Panc1 (cell line): ENCODE measurements at places on chromosomes 3 and 15. TPM values are rescaled to one million over a fixed set of nuclear protein-coding genes. Genes with fewer than 3 reads are reported as not detected.

- no peaks in the 10 kb centered on the region for H3K36me3 ChIP-seq
- no peak overlapping the region for H3K4me3 ChIP-seq
- no peaks in the 10 kb centered on the region for H3K4me1 ChIP-seq
- H3K27ac ChIP-seq = no peak overlapping the region
- DNase-seq = no peak
These were observed 298.3 kb upstream of the NR2E3 start for GRCh38 chr15:71511796-71512681.

The SPRED1 gene
- 29.6 TPM for total RNA-seq

DNA sequence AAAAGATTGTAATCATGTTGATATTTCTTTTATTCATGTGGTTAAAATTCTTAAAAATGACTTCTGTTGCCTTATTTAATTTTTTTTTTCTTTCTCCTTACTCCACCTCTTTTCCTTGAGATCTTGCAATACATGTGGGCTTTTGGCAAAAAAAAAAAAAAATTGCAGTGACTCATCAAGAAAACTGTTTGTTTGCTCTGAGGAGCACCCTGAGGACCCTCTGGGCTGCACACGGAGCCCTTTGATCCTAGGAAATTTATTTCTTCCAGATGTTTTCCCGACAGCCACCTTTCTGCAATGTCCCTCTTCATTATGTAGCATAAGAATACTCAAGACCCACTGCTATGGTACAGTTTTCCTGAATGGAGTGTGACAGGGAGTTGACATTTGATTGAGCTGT, 371.7 kb downstream of the ZBTB20 start:
- H3K4me3 ChIP-seq = no peak overlapping the region
- H3K27ac ChIP-seq = no peak overlapping the region
- no peaks in the 10 kb centered on the region for H3K36me3 ChIP-seq
- no peaks in the 10 kb centered on the region for H3K27me3 ChIP-seq
- H3K4me1 ChIP-seq = no peaks in the 10 kb centered on the region
- no peak for DNase-seq

GRCh38 chr3:139756529-139757103, 78.8 kb upstream of the NMNAT3 start:
- H3K27ac ChIP-seq = no peak overlapping the region
- no peak overlapping the region for H3K4me3 ChIP-seq
- no peak for DNase-seq

GRCh38 chr15:56910801-56911200, 7.6 kb upstream of the TCF12 start:
- H3K4me1 ChIP-seq = no peaks in the 10 kb centered on the region
- H3K27me3 ChIP-seq = no peaks in the 10 kb centered on the region
- no peak for DNase-seq
- no peaks in the 10 kb centered on the region for H3K36me3 ChIP-seq
- no peak overlapping the region for H3K4me3 ChIP-seq

GRCh38 chr3:129966876-129967275, 7.6 kb upstream of the TRH start:
- H3K4me3 ChIP-seq = no peak overlapping the region
- peaks cover 4% of the 10 kb centered on the region; the same call in 1 of the 2 replicates for H3K27me3 ChIP-seq
- DNase-seq = no peak
- H3K4me1 ChIP-seq = no peaks in the 10 kb centered on the region
- no peaks in the 10 kb centered on the region for H3K36me3 ChIP-seq

DNA sequence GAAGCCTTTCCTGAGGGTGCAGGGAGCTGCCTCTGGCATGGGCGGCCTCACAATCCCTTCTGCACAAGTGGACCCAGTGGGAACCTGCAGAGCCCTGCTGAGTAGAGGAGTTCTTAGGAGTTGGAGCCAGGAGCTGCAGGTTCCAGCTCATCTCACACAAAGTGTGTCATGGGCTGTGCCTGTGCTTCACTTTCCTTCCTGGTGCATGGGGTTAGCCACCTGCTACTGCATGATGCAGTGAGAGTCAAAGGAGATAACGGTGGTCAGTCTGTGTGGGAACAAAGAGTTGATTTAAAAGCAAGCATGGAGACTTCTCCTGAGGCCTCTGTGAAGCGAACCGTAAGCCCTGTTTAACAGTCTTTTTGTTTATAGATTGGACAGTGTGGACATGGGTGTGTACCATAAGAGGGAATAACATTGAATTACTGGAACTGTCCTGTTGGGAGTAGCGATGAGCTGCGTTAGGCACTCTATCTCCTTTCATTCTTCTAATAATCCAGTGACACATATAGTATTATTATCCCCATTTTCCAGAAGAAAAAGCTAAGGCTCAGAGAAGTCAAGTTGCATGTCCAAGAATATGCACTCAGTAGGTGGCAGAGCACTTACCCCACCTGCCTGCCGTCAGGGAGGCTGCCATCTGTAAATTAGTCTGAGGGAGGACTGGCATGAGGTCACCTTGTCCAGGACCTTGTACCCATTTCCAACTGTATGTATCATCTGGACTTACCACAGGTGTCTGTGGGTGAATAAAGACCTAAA, 68.7 kb upstream of the PRR23C start:
- no peaks in the 10 kb centered on the region for H3K36me3 ChIP-seq
- peak overlapping the region; percentile 58; the same call in 1 of the 2 replicates for H3K27ac ChIP-seq
- H3K4me3 ChIP-seq = no peak overlapping the region
- H3K27me3 ChIP-seq = no peaks in the 10 kb centered on the region
- no peak for DNase-seq

GRCh38 chr3:113728661-113729060, 17.4 kb downstream of the NAA50 start:
- H3K4me1 ChIP-seq = no peaks in the 10 kb centered on the region
- H3K27me3 ChIP-seq = no peaks in the 10 kb centered on the region
- no peak overlapping the region for H3K27ac ChIP-seq
- no peak overlapping the region for H3K4me3 ChIP-seq

DNA sequence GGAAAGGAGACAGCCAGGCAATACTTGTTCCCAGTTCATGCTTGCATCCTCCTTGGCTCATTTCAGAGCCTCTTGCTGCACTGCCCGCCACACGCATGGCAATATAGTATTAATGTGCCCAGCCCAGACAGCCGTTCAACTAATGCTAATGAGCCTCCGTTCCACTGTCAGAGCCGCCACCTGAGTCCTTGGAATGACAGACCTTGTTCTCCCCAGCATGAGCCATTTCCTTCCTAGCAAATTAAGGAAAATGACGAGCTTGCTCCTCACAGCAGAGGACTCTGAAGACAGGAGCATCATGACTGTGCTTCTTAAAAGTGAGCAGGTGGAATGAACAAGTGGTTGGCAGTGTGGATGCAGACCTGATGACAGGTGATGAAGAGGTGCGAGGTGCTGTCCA, 10.8 kb upstream of the LRRC15 start:
- H3K36me3 ChIP-seq = no peaks in the 10 kb centered on the region
- H3K27ac ChIP-seq = no peak overlapping the region
- no peaks in the 10 kb centered on the region for H3K27me3 ChIP-seq
- DNase-seq = no peak

The CX3CR1 gene
- not detected for total RNA-seq

The SLC6A1 gene
- total RNA-seq = not detected

The MORC1 gene
- not detected for total RNA-seq

The GATA2 gene
- 74.6 TPM for total RNA-seq

The LRCH3 gene
- total RNA-seq = 75.8 TPM

The GPR156 gene
- 0.39 TPM for total RNA-seq
